Karpas-422 (cell line): ENCODE measurements at places on chromosomes 3 and 15.

DNA sequence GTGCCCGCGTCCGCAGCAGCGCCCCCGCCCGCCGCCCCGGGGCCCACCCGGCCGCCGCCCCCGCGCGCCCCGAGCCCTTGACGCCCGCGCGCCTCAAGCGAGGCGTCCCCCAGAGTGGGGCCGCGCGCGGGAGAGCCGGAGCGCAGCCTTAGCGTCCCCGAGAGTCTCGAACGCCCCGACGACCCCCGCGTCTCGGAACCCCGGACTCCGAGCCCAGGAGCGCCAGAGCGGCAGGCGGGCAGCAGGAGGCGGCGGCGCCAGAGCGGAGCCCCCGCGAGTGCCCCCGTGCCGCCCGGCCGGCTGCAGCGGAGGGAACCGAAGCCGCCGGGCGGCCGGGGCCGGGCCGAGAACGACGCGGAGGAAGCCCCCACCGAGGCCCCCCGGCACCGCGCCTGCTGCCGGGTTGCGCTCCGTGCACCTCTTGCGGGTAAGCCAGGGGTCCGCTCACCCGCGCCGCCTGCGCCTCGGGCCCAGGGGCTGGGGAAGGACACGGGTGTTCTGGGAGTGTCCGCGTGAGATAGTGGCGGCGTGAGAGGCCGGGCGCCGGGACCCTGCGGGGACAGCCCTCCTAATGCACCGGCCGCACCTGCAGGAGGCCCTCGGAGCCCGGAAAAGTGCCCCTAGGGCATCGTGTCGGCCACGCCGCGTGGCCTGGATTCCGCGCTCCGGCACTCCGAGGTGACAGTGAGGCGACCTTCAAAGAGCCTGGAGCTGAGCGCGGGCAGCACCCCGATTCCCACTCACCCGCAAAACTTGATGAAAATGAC, 52.0 kb upstream of the ULK4 start:
- DNase-seq, result peak; percentile 78

DNA sequence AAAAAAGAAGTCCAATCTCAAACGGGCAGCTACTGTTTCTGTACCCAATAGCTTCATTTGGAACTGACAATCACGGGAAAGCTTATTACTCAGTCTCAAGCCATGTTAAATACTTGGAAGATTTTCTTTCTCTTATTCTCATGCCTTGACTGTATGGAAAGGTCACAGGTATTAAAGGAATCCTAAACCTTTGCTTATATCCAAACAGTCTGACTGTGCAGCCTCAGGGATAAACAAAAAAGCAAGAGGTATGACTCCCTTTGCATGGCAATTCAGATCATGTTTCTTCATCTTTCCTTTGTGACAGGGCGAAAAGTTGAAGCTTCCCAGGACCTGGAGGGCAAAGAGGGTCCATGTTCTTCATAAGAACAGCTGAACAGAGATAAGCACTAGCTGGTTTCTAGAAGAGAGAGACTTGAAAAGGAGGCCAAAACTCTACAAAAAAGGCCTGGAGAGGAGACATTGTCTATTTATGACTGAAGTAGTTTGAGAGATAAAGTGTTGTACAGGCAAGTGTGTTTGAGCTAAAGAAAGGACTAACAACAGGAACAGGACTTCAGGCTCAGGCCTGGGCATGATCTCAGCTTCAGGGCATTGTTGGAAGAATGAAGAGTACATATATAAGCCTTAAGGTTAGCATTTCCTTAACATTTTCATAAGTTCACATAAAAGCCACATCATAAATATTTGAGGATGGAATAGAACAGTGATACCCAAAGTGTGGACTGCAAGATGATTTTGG, 231.0 kb upstream of the THRB start:
- DNase-seq, result no peak

GRCh38 chr3:188055388-188055787, 98.6 kb upstream of the LPP start:
- DNase-seq, result no peak

- DNase-seq, result no peak
Observed at GRCh38 chr15:96703794-96704550, 373.5 kb downstream of the NR2F2 start.

DNA sequence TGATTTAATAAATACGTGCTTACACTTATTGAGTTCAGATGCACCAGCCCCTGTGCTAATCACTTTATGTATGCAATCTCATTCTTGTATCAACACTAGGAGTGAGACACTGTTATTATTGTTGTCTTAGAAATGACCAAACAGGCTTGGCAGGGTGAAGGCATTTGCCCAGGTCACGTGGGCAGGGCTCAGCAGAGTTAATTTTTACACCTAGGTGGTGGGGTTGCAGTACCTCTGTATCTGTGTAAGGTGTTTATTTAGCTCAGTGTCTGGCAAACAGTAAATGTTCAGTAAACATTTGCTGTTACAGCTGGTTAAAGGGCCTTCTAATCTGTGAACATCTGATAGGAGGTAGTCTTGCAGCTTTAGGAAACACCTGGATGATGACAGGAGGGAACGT, 200.0 kb downstream of the CACNA2D3 start:
- no peak for DNase-seq

DNA sequence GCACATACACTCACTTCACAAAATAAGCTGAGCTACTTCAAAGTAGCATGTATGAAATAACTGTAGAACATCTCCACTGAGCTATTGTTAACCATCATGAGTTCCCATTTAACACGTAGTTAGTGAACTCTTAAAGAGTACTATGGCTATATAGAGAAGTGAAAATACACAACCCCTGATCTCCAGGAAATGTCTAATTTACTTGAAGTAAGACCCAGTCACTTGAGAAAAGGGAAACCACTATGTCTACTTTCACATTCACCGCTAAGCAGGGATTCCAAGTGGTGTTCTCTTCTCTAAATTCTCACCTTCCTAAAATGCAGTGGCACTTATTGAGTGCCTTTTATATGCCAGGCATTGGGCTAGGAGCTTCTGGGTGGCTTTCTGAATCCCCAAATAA, 35.0 kb upstream of the COLQ start:
- peak; percentile 74 for DNase-seq

- no peak for DNase-seq
Observed at GRCh38 chr3:2992534-2992933, 117.6 kb downstream of the IL5RA start.

GRCh38 chr15:62816342-62817069, 226.0 kb upstream of the TPM1 start:
- DNase-seq, result no peak

- peak; percentile 83 for DNase-seq
Observed at GRCh38 chr3:108125550-108126071, 34.8 kb upstream of the CD47 start.
